ENCODE measurements at places on chromosomes 5 and 9. TPM values are rescaled to one million over a fixed set of nuclear protein-coding genes. Genes with fewer than 3 reads are reported as not detected.

Gene FIBCD1
- not detected for total RNA-seq

Gene NIPSNAP3A
- 7.0 TPM for total RNA-seq

Gene MAST4
- total RNA-seq: 52.5 TPM

GRCh38 chr5:8053270-8053669, 184.3 kb downstream of the MTRR start:
- H3K4me1 ChIP-seq: no peaks in the 10 kb centered on the region
- H3K27ac ChIP-seq: no peak overlapping the region
- no peak for DNase-seq

DNA sequence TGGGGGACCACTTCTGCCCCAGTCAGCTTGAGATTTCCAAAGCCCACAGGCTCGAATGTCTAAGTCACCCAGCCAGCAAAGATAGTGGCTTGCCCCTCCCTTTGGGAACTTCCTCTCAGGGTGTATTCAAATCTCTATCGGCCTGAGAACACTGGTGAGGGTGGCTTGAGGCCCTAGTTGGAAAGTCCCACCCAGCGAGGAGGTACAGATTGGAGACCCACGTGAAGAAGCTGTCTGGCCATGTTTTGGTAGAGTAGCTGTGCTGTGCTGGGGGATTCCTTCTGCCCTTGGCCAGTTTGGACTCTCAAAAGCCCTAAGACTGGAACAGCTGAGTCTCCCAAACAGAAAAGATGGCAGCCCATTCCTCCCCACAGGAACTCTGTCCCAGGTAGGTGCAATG, 172.7 kb upstream of the RIOK2 start:
- H3K4me1 ChIP-seq: no peaks in the 10 kb centered on the region
- no peaks in the 10 kb centered on the region for H3K27me3 ChIP-seq
- no peak overlapping the region for H3K4me3 ChIP-seq
- no peaks in the 10 kb centered on the region for H3K36me3 ChIP-seq
- H3K27ac ChIP-seq: no peak overlapping the region

- no peak overlapping the region for H3K27ac ChIP-seq
- no peaks in the 10 kb centered on the region for H3K27me3 ChIP-seq
- no peaks in the 10 kb centered on the region for H3K36me3 ChIP-seq
- no peaks in the 10 kb centered on the region for H3K4me1 ChIP-seq
- no peak overlapping the region for H3K4me3 ChIP-seq
Measured at GRCh38 chr5:101035425-101035824, 132.3 kb upstream of the ST8SIA4 start.

- DNase-seq: no peak
- H3K27ac ChIP-seq: no peak overlapping the region
- no peaks in the 10 kb centered on the region for H3K4me1 ChIP-seq
- H3K4me3 ChIP-seq: no peak overlapping the region
- peaks cover 9% of the 10 kb centered on the region for H3K36me3 ChIP-seq
Measured at GRCh38 chr5:15946026-15946425, 233.6 kb downstream of the MARCHF11 start.

GRCh38 chr9:88697764-88698432, 162.9 kb downstream of the NXNL2 start:
- H3K4me3 ChIP-seq: no peak overlapping the region
- peaks cover 10% of the 10 kb centered on the region for H3K4me1 ChIP-seq
- no peaks in the 10 kb centered on the region for H3K36me3 ChIP-seq
- peak; percentile 70 for DNase-seq
- H3K27ac ChIP-seq: no peak overlapping the region

DNA sequence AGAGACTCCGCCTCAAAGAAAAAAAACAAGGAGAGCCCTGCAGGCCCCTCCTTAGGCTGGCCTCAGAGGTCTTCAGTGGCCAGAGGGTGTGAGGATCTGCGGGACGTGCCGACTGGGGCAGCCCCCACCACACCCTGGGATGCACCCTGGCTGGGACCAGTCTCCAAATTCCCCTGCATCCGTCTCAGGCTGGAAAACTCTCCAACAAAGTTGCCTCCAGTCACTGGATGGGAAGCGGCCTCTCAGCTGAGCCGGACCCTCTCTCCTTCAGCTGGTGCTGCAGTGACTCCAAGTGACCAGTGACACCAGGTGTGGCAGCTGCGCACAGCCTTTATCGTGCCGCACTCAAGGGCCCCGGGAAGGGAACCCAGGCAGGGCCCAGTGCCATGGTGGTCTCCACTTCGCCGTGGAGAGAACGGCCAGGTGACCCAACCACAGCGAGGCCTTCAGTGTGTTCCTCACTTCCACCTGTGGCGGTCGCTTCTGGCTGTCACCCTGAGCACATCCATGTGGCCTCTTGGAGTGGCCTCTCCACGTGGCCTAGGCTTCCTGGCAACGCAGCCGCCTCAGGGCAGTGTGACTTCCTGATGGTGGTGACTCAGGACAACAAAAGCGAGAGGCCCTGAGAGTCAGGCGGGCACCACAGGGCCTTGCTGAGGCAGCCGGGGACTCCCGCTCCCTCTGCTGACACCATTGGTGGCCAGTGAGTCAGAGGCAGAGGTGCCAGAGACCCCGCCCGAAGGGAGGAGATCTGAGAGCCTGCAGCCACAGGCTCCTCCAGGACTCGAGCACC, 19.3 kb upstream of the CAMSAP1 start:
- H3K4me1 ChIP-seq: peaks cover 13% of the 10 kb centered on the region
- no peak overlapping the region for H3K27ac ChIP-seq
- no peak overlapping the region for H3K4me3 ChIP-seq
- H3K36me3 ChIP-seq: peaks cover 29% of the 10 kb centered on the region

DNA sequence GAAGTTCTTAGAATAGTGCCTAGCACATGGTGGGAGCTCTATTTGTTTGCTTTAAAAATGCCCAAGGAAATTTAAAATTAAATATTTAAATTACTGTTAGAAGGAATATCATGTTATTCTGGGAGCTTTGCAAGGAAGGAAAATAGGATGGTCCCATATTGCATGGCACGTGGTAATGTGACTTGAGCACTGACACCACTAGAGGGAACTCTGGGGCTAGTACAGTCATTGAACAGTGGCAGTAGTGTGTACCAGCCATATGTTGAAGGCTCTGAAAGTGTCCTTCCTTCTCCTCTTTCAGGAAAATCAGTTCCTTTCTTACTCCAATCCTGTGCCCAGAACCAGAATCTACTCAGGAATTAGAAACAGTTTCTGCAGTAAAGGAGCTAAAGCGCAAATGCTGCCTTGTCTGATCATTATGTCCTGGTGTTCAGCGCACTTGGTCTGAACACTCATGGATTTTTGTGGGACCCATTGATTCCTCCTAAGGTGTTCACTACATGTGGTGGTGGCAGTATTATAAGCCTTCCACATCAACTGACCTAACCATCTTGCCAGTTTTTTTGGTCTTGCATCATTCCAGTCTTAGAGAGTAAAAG, 54.1 kb downstream of the GDA start:
- no peak overlapping the region for H3K4me3 ChIP-seq
- H3K27ac ChIP-seq: no peak overlapping the region
- no peaks in the 10 kb centered on the region for H3K4me1 ChIP-seq
- peak; percentile 73 for DNase-seq
- H3K36me3 ChIP-seq: no peaks in the 10 kb centered on the region

DNA sequence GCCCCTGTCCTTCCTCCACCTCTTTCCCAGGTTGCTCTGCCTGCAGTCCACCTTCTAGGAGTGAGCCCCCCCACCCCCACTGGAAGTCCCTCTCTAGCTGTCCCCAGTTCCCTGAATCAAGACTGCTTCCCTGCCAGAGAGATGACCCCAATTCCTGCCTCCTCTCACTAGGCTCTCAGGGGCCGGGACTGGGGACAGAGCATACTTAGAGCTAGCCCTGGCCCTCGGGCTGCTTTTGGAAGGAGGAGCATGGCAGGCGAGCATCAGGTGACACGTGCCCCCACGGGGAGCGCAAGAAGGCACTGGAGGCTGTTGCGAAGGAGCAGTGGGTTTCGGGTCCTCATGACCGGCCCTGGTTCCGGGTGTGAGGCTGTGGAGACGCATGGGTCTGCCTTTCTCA, 9.7 kb downstream of the TRAF2 start:
- peaks cover 4% of the 10 kb centered on the region for H3K4me1 ChIP-seq
- no peak overlapping the region for H3K27ac ChIP-seq
- DNase-seq: no peak
- no peak overlapping the region for H3K4me3 ChIP-seq
- H3K36me3 ChIP-seq: peaks cover 49% of the 10 kb centered on the region
- H3K27me3 ChIP-seq: no peaks in the 10 kb centered on the region

DNA sequence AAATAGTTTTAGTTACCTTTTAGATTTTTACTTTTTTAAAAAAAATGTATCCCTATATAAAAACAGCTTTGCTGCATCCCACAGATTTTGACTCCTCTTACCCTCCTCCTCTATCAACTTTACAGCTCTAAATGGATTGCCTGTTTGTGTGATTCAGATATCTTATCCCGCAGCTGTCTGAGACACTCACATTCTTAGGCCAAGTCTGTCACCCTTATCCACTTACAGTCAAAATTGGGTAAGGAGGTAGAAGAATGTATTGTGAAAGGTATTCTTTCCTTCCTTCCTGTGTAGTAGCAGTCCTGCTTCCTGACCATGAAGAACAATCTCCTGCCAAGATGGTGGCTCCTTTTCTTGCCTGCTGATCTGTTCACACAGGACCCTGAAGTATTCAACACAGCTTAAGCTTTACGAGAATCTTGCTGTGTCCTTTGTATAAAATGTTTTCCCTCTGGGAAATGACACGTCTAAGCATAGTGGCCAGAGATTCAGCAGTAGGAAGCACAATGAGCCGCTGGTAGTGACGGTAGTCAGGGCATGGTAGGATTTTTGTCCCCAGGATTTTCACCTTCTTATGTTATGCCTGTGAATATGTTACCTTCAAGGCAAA, 67.7 kb upstream of the ST8SIA4 start:
- no peaks in the 10 kb centered on the region for H3K36me3 ChIP-seq
- H3K27me3 ChIP-seq: no peaks in the 10 kb centered on the region
- H3K4me1 ChIP-seq: no peaks in the 10 kb centered on the region

All from stomach (tissue), 19 donors.